ENCODE measurements at places on chromosomes 2 and 18.

DNA sequence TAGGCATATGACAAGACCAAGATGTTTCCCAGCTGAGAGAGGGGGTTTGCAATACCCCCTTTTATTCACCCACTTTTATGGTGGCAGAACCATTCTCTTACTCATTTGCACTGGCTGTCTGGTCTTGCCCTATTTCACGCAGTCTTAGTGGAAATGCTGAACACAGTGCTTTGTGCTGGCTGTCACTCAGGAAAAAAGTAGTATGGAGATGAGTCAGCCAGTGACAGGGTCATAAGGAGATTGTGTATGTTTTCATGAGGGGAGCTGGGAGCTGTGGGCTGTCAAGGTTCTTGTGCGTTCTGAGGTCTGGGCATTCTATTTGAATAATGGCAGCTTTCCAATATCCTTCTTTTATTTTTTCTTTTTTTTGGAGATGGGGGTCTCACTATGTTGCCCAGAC, 10.9 kb upstream of the CNRIP1 start:
- DNase-seq = no peak

DNA sequence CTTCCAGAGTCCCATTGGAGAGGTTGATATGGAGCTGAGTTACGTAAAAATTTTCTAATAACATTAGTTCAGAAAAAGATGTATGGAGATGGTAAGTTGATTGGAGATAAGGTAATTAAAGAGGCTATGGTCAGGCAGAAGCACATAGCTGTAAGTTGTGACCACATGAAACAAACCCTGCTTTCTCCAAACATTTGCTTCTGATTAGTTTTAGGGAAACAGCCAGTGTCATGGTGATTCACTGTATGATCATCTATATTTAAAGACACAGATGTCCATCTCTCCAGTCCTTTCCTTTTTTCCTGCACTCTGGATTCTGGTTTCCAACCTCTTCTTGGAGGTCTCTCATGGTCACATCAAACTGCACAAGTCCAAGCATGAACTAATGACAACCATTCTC, 1550.8 kb upstream of the PIK3C3 start:
- no peak for DNase-seq

GRCh38 chr2:229335877-229336346, 64.8 kb upstream of the PID1 start:
- no peak for DNase-seq

DNA sequence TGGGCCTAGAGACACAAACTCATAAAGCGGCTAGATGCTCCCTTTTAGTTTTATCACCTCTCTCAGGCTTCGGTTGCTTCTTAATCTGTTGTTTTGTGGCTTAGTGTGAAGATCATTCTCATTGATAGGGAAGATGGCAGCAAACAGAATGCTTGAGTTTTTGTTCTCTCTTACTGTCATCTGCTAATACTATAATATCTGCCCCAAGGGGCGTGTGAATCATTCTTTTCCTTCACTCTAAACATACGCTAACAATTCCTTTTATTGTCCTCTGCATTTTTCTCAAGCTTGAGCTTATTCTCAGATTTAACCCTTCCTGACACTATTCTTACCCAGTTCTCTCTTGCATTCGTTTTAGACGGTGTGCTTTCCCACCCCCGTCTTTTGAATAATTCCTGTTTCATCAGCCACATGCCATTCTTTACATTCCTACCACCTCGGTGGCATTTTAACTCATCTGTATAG, 323.9 kb upstream of the NRP2 start:
- no peak for DNase-seq

DNA sequence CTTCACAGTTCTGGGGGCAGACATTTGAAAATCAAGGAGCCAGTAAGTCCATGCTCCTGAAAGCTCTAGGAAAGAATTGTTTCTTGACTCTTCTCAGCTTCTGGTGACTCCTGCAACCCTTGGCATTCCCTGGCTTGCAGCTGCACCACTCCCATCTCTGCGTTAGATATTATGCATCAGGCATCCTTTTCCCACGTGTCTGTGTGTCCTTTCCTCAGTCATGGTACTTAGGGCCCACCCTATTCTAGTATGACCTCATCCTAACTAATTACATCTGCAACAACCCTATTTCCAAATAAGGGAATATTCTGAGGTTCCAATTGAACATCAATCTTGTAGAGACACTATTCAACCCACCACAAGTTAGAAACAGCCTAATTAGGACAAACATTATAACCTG, 931.7 kb upstream of the CHAC2 start:
- no peak for DNase-seq

DNA sequence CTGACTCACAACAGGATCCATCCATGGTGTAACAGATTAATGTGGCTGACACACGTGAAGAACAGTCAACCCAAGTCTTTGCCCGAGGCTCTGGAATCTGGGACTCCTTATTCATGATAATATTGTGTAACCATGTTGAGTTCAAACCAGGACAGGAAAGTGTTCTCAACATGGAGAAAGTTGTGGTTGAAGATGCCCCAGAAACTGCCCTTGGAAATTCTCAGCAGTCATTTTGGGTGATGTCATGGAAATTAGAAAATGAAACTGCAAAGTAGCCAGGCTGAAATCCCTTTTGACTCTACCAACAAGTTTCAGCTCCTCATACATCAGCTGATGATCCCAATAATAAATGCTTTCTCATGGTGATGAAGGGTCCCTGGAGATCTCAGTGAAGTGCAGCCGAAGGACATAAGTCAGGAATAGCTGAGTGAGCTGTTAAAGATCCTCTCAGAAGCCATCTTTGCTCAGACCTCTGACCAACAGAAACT, 307.7 kb downstream of the TNS1 start:
- DNase-seq = no peak

- DNase-seq = no peak
Observed at GRCh38 chr2:20443276-20443920, 3.5 kb upstream of the RHOB start.

DNA sequence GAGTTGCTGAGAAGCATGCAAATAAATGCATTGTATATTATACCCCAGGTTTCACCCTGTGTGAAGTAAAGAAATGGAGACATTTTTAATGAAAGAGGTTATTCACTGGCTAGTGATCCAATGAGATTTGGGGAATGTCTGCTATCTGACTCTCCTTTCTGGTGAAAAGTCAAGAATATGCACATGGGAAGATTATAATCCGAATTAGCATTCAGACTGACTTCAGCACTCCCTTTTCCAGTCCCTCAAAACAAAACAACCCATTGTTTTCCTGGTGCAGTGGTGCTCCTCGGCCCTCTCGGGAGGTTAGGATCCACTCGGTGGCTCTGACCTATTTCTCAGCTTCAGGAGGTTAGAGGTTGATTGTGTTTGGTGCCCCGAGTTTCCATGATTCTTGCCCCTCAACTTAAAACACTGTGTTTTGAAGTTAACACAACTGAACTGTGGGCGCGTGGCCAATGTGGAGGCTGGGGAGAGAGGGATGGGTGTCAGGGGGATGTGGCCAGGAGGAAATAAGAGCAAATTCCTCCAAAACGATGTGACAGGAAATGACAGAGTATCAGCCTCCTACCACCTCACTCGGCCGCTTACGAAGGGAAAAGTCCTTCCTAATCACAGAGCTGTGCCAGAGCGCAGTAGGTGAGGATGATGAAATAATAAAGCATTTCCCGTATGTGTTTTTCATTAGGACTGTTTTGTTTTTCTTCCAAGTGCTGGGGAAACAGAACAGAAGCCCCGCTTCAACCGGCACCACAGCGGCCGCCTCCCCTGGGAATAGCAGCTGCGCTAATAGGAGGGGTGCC, 440.1 kb downstream of the MTX2 start:
- DNase-seq = no peak

- DNase-seq = no peak
Observed at GRCh38 chr2:54546923-54547720, 91.0 kb downstream of the SPTBN1 start.

DNA sequence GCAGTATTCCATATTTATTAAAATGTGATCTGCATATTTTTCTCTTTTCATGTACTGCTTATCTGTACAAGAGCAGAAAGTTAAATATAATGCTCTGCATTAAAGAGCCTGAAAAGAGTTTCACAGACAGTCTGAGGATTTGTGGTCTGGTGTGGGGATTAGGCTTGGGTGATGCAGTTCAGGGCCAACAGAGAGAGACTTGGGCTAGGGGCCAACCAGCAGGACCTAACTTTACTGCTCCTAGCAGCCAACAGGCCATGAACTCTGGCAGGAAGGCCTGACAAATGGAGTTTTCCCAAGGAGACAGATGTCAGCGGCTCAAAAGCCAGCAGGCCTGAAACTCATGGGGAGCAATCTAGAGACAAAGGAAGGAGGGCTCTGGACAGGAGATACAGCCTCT, 169.6 kb downstream of the LRRTM1 start:
- no peak for DNase-seq

DNA sequence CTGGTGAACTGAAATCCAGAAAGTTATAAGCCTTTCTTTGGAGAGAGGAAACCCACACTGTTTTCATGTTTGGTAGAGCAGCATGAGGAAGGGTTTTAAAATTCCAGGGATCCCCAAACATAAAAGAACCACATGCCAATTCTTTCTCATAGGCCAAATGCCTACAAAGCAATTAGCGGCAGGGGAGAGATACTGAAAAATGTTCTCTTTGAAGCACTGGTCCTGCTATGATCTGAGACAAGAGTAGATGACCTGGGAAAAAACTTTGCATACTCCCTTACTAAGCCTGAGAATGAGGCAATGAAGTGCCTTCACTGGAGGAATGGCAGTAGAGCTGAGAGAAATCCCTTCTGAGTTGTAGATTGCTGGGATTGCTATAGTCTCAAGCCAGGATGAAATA, 1261.7 kb downstream of the DSC3 start:
- no peak for DNase-seq

GRCh38 chr2:7766088-7766722, 849.0 kb downstream of the RNF144A start:
- DNase-seq = no peak

- no peak for DNase-seq
Observed at GRCh38 chr2:71610671-71611070, 157.3 kb downstream of the DYSF start.

GRCh38 chr2:168345601-168346000, 98.2 kb upstream of the STK39 start:
- no peak for DNase-seq

DNA sequence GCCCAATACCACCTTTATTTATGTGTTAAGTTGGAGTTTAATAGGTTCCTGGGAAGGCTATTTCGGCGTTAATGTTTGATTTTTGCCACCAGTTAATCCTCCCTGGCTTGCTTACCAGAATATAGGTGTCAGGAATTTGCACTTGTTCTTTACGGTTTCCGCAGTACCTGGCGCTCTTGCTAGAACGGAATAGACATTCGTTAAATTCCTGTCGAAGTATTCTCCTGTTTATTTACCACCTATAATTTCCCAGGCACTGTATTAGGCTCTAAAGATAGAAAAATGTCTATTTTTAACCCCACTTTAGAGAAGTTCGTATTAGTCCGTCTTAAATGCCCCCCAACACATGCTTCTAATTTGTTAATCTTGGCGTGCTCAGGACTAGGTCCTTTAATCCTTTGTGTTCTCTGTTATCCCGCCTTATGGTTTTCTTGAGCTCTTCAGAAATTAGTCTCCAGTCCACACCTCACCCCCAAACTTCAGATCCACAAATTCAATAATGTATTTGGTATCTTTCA, 575 bp downstream of the CCDC150 start:
- no peak for DNase-seq

DNA sequence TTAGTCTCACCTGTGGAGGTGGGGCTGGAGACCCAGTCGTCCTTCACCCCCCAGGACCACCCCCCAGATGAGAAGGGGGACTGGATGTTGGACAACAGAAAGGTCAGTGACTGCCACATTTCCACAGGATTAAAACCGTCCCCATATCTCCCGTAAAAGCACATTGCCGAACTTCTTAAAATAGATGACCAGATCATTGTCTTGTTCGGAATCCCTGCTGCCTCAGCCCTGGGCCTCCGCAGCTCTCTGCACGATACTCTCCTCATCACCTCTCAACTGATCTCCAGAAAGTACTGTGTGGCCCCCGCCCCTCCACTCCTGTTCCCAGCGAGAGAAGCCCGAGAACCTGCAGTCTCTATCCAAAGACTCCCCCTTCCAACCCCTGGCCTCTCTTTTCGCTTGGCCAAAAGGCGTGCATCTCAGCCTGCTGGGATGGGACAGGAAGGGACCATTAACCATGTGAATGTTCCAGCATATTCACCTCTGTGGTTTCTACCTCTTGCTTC, 13.2 kb downstream of the LRRFIP1 start:
- DNase-seq = no peak

DNA sequence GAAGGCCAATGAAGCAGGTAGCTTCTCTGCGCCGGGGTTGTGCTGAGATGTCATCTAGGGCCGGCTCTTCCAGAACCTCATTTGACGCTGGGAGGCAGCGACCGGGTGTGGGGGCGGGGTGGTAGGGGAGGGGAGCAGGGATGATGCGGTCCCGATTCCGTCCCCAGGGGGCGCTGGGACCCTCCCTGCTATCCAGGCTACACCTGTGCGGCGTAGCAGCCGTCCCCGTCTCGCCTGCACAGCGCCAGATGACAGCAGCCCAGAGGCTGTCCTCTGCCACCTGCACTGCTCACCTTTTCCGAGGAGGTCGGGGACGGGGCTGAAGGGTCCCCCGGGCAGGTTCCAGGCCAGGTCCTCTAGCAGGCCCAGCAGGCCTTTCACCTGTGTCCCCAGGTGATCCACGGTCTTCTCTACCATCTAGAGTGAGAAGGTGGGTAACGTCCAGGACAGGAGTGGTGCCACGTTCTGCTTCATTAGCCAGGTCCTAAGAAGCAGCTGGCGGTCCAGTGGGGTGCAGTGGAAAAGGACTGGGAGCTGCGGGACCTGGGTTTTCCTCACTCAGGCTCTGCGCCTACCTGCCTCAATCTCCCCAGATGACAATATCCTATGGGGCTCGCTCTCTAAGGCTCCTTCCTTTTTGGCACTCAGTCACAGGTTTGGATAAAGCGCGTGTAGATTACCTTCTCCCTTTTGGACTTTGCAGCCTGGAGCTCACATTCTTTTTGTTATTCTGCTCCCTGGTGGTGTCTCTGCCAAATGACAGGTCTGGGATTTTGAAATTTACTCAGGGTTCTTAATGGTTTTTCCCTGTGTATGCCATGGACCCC, 56.0 kb upstream of the RAB6C start:
- peak; percentile 8 for DNase-seq

GRCh38 chr2:75458201-75458600, 102.5 kb downstream of the EVA1A start:
- no peak for DNase-seq

GRCh38 chr2:233185330-233185729, 66.1 kb upstream of the ATG16L1 start:
- no peak for DNase-seq

DNA sequence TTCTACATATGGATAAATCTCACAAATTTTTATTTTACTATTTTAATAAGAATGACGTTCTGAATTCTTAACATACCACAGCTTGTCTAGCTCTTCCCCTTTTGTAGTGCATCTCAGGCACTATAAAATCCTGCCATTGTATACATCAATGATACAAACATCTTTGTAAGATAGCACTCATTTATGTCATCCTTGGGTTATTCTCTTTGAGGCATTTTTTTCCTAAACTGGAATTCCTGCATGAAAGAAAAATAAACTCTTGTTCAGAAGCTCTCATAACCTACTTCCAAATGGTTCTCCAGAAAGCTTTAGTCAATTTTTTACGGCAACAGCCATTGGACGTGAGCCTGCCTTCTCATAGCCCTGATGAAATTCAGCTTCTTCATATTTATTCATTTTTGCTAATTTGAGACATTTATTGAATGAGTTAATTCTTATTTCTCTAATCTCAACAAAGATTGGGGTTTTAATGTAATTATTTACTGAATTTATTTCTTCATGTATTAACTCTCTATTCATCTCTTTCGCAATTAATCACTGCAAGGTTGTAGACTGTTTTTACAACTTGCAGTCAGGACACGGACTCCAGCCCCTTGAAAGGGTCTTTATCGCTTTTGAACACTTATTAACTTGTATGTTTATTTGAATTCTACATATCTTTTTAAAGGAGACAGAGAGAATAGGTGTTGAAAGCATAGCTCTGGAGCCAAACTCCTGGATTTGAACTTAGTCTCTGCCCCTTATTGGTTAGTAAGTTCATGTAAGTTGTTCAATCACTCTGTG, 57.6 kb upstream of the PARD3B start:
- no peak for DNase-seq
